Right cardiac atrium (tissue), 5 donors: ENCODE measurements at places on chromosomes 1 and 21.

DNA sequence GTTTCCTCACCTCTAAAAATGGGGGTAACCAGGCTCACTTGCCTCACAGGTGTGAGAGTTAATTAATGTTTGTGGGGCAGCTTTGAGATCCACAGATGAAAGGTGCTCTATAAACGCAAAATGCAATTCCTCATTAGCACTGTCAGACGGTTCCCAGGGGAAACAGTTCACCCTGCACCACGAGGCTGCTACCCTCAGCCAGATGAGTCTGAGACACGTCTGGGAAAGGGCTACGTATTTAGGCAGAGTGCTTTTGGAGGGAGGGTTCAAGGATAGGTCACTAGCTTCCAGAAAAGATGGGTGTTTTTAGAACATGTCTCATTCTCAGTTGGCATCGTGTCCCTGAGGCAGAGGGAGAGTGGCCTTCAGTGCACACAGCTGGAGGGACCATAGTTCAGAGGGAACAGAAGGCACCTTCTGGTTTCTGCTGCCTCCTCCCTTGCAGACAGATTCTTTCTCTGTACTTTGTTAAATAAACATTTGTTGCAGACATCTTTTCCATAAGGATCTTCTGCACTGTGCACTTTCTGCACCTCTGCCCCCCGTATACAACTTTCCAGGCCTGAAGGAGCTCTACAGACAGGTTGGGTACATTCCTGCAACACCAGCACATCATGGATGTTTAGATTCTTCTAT is 139.9 kb downstream of the CLIC6 start:
- DNase-seq: no peak

GRCh38 chr1:148347781-148348180 is 135.3 kb downstream of the PPIAL4G start:
- DNase-seq: no peak

GRCh38 chr1:4176841-4177240 is 276.8 kb upstream of the C1orf174 start:
- DNase-seq: no peak

- no peak for DNase-seq
Measured at GRCh38 chr1:185914089-185914488, 179.9 kb downstream of the HMCN1 start.

DNA sequence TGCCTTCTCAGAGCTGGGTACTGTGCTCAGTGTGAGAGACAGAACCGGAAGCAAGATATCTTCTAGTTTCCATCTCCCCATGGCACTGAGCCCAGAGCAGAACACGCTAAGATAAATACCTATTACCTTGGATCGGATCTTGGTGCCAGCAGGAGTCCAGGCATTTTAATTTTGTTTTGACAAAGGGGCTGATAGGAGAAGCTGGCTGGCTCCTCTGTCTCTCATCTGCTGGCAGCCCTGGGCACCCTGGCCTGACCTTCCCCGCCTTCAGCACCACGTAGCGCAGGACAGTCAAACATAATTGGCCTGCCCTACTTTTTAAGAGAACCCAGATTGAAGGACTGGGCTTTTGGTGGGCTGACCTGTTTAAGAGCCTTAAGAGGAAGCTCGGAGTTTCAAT is 160.7 kb upstream of the KLHDC7A start:
- no peak for DNase-seq

GRCh38 chr1:94988356-94988755 is 61.4 kb upstream of the CNN3 start:
- DNase-seq: no peak

DNA sequence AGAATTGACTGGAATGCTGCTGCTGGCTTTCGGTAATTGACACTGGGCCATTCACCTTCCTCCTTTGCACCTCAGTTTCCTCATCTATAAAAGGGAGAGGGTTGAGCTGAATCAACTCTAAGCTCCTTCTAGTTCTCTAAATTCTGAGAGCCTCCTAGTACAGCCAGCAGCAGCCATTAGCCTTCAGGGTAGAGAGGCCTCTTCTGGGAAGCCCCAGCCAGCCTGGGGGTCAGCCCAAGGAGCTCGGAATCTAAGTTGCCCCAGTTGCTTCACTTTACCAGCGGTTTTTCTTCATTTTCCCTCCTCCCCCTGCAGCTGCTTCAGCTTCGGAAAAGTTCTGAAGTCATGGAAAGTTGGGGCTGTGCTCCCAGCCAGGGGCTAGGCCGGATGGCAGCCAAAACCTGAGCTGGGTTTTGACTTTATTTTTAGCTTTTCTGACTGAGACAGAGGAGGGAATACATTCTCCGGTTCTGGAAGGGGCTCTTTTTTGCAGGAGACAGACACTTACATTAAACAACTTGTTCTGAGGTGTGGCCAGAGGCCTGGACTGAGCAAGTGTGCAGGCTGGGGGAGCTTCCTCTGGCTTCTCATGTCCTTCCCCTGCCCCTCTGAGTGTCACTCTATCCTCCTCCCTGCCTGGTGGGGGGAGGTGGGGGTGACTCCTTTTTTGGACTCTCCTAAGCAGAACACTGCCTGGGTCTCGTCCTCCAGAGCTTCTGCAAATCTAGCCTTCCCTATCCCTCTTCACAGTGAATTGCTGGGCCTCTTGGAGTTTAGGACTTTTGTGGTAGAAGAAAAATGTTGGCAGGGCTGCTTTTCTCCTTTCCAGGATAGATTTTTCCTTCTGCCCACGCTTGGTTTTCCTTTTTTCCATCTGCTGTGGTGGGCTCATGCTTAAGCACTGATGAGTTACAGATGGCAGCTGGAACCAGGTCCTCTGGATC is 14.4 kb downstream of the LMNA start:
- peak; percentile 86 for DNase-seq

DNA sequence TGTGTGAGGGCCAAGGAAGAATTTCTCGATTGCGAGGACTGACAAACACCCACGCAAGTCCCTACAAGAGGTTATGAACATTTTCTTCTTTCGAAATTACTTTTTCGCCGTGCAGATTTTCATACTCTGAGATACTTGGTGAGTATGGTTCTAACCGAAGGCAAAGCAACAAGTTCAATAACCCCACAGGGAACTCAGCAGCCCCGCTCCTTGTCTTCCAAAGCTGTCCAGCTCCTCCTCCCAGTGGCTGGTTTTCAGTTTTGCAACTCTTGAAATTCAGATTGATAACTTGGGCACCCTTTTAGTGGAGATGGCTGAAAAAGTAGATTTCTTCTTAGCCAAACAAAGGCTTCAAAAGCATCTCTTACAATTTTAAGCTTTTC is 154.4 kb downstream of the SETD4 start:
- DNase-seq: peak; percentile 52
